ENCODE measurements at places on chromosomes 7 and 10. TPM values are rescaled to one million over a fixed set of nuclear protein-coding genes. Genes with fewer than 3 reads are reported as not detected.
A peak's percentile ranks its signal among the peaks of the same experiment; 100 is the strongest.

Gene RPEL1
- not detected for total RNA-seq

- no peak for DNase-seq
These were observed 159.7 kb downstream of the RNF216 start for GRCh38 chr7:5621776-5622175.

GRCh38 chr10:27464993-27465392 lies 39.1 kb upstream of the RAB18 start:
- DNase-seq: no peak

DNA sequence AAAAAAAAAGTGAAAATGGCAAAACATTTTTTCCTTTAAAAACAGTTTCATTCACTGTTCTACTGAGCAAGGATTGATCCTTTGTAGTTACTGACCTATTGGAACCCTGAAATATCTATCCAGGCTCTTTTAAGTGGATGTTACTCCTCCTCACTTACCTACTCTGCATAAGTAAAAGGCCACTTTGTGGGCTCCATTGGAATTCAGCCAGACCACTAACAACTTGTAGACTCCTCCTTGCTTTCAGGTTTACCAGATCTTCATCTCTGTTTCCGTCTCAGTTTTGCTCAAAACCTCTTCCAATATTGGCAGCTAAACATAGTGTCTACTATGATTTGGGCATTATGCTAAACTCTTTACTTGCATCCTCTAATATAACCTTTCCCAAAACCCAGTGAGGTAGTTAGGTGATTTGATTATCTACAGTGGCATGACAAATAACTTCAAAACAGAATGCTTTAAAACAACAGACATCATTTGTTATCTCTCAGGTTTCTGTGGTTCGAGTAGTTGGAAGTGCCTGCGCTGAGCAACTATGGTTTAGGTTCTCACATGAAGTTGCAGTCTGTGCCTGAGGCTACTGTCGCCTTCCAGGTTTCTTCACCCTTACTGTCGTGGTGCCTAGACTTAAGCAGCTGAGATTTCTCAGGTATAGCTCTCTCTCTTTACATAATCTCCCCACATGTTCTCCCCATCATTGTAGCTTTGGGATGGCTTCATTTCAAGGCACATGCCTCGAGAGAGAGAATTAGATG lies 698.2 kb downstream of the REEP3 start:
- DNase-seq: no peak

GRCh38 chr10:112792487-112793201 lies 157.4 kb upstream of the TCF7L2 start:
- peak; percentile 17 for DNase-seq
